Activated CD4-positive, alpha-beta T cell treated with anti-CD3 and anti-CD28 coated beads for 24 hours (primary cell): ENCODE measurements at places on chromosomes 6 and 20.

DNA sequence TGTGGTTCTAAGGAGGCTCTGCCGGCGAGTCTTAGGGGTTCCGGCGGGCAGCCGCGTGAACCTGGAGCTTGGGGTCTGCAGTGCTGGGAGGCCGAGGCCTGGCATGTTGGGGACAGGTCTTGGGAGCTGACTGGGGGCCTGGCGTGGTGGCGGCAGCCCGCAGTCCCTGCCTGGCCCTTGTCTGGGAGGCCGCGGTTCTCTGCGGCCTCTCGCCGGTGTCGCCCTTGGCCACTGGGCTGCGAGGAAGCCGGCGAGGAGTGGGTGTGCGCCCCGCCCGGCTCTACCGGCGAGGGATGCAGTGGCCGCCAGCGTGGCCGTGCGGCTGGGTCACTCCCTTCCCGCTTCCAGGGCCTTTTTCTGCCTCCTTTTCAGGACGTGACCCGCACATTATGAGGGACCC lies 36.3 kb downstream of the IGF2R start:
- DNase-seq, result no peak

- no peak for DNase-seq
Measured at GRCh38 chr6:7273709-7274108, 39.3 kb downstream of the SSR1 start.

DNA sequence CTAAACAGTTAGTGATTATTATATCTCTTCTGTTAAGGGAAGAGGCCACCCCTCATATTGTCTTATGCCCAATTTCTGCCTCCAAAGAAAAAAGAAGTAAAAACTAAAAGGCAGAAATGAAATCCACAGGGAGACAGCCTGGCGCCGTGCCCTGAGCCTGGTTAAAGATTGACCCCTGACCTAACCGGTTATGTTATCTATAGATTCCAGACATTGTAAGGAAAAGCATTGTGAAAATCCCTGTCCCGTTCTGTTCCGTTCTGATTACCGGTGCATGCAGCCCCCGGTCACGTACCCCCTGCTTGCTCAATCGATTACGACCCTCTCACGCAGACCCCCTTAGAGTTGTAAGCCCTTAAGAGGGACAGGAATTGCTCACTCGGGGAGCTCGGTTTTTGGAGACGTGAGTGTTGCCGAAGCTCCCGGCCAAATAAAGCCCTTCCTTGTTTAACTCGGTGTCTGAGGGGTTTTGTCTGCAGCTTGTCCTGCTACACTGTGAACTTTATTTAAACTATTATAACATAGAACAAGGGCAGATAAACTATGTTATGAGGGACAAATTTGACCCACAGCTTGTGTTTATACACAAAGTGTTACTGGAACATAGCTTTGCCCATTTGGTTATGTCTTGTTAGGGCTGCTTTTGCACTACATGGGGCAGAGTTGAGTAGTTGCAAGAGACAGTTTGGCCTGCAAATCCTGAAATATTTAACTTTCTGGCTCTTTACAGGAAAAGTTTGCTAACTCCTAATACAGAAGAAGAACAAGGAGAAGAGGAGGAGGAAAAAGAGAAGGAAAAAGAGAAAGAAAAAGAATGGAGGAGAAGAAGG lies 49.6 kb downstream of the CD24 start:
- DNase-seq, result no peak

- no peak for DNase-seq
Measured at GRCh38 chr6:85865420-85866369, 223.0 kb upstream of the SYNCRIP start.

DNA sequence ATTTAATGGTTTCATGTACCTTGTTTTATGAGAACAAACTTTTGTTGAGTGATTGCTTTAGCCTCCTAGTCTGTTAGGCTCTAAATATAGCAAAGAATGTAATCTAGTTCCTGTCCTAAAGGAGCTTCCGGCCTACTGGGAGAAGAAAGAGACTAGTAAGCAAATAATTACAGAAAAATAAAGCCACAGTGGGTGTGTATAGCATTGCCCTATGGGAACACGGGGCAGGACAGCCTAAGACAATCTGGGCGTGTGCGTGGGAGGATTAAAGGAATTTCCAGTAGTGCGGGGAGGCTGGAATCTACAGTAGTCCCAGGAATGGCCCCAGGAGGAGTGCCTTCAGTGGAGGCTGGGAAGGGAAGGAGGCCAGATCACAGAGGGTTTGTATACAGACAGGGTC lies 98.1 kb upstream of the AKAP12 start:
- no peak for DNase-seq

- DNase-seq, result no peak
Measured at GRCh38 chr20:37954626-37955025, 51.7 kb downstream of the VSTM2L start.

DNA sequence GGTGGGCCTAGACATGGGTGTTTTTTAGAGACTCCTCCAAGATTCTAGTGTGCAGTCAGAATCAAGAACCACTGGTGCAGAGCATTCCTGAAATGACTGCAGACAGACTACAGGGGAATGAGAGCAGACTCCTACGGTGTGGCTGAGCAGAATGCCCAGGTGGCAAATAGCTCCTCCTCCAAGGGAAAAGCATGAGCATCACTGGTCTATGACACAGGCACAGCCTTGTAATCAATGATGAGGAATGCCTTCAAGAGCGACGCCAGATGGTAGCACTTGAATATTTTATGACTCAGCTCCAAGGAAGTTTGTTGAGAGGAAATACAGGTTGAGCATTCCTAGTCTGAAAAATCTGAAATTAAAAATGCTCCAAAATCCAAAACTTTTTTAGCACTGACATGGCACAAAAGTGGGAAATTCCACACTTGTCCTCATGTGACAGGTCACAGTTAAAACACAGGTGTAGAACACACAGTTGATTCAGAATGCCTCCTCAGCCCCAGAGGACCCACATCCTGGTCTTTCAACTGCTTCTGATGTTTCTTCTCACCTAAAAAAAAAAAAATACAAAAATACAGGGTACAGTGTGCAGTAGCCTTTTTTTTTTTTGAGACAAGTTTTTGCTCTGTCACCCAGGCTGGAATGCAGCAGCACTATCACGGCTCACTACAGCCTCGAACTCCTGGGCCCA lies 10.6 kb upstream of the FAM8A1 start:
- DNase-seq, result no peak

- no peak for DNase-seq
Measured at GRCh38 chr20:7137395-7138151, 370.1 kb downstream of the BMP2 start.

GRCh38 chr6:112372226-112372806 lies 25.2 kb downstream of the RFPL4B start:
- DNase-seq, result no peak

GRCh38 chr6:125780540-125781313 lies 10.0 kb upstream of the NCOA7 start:
- DNase-seq, result no peak

- DNase-seq, result no peak
Measured at GRCh38 chr6:5464099-5464885, 203.0 kb downstream of the FARS2 start.

DNA sequence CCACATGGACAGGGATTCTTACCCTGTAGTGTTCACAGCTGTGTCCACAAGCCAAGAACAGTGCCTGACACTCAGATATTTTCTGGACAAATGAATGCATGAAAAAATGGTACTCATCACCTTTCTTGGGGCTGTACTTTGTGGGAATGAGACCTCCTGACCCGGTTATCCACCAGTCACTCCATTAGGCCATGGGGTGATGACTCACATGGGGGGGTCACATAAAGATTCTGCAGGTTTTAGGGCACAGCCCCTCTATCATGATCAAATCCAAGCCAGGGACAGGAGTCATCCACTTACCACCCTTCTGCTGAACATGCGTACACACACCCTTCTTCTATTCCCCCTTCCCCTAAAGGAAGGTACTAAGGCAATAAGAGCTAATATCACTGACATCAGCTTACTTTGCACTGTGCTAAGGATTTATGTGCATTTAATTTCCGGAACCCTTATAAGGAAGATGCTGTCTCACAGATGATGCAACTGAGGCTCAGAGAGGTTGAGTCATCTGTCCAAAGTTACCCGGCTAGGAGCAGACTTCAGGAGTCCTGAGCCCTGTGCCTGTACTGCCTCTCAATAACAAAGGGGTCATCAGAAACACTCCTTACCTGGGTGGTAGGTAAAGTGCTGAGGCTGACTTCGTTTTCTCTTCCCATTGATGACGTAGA lies 107.8 kb downstream of the NFATC2 start:
- DNase-seq, result no peak

- no peak for DNase-seq
Measured at GRCh38 chr6:16058929-16059345, 69.9 kb upstream of the MYLIP start.

DNA sequence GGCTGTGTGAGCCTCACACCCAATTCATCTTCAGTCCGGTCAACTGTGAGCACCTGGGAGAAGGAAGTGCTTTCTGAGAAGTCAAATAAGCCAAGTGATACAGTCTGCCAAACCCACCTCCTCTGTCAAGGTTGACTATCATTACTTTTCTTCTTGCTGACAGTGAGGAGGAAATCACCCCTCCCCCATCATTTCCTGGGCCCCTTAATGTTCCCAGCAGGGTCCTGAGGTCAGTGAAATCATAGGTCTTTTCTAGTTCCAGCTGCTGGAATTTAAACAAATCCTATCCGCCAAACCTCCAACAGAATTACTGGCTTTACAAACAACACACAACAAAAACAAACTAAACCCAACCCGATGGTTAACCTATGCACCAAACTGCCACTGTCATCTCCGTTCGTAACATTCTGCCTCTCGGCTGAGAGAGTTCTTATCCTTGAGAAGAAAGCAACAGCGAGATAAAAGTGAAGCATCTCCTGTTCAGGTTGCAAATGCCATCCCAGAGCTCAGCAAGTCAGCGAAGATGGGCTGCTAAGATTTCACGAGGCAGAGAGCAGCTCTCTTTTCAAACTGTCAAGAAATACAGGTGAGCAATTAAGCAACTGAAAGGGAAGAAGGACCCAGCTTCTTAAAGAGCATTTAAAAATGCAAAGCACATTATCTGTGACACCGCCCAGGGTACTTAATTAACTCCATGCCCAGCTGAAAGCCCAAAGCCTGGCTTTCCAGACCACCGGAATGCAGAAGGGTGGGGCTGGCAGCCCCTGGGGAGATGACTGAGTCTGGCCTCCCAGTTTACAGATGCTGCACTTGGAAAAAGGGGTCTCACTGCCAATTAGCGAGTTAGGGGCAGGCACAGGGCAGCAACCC lies 24.7 kb downstream of the GFOD1 start:
- DNase-seq, result no peak

GRCh38 chr6:11018225-11018624 lies 25.9 kb downstream of the ELOVL2 start:
- DNase-seq, result no peak

GRCh38 chr20:14959506-14960475 lies 622.4 kb upstream of the FLRT3 start:
- no peak for DNase-seq

GRCh38 chr20:6828794-6829423 lies 61.4 kb downstream of the BMP2 start:
- no peak for DNase-seq

GRCh38 chr6:127496471-127496870 lies 22.7 kb downstream of the MTCL3 start:
- DNase-seq, result no peak

- DNase-seq, result no peak
Measured at GRCh38 chr6:139522511-139523220, 148.2 kb upstream of the CITED2 start.

DNA sequence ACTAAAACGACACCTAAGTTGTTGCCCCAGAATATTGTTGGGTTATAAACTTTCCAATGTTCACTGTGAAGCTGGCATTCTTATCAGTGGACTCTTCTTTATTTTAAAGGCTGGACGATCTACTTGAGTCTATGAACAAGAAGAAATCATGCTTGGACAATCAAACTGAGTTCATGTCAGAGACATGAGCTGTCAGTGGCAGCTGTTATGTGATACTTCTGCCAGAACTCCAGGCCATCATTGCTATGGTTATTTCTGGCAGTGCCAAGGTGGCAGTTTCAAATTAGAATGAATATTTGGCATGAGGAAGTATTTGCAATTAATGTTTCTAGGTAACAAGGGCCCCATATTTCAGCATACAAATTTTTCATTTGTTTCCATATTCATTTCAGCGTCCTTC lies 417.3 kb downstream of the LMBRD1 start:
- no peak for DNase-seq

GRCh38 chr6:166768761-166769160 lies 141.7 kb upstream of the RPS6KA2 start:
- DNase-seq, result no peak

DNA sequence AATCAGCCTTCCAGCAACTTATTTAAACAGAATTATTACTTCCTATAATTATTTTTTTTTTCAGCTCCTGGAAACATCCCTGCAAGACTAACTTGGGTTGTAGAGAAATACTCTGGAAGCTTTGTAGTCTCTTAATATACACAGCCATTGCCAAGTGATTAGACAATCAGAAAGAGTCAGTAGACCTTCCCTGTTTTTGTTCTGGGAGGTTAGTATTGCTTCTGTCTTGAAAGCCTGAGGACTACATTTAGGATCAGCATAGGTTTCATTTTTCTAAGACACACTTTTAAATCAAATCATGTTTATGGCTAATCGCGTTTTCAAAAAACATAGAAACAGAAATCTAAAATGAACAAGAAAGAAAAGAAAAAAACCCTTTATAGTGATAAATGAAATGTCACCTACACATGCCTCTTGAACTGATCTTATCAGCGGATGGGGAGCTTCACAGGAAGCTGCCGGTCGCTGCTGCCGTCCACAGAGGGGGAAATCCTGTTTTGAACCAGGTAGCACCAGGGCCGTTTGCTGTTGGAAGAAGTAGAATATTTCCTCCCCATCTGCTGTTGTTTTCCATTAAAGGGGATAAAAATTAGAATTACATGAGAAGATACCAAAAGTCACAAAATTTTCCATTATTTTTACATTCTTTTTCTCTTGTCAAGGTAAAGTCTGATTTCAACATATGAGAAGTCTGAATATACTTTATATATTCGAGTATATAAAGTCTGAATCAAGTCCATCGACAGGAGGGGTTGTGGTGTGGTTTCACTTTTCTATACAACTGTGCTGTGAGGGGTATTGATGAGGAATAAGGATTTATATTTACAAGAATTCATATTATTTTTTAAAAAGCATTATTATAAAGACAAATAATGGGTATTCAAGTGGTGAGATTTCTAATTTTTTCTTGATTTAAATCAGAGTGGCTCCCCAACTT lies 94.6 kb downstream of the ARMC2 start:
- DNase-seq, result peak; percentile 29

DNA sequence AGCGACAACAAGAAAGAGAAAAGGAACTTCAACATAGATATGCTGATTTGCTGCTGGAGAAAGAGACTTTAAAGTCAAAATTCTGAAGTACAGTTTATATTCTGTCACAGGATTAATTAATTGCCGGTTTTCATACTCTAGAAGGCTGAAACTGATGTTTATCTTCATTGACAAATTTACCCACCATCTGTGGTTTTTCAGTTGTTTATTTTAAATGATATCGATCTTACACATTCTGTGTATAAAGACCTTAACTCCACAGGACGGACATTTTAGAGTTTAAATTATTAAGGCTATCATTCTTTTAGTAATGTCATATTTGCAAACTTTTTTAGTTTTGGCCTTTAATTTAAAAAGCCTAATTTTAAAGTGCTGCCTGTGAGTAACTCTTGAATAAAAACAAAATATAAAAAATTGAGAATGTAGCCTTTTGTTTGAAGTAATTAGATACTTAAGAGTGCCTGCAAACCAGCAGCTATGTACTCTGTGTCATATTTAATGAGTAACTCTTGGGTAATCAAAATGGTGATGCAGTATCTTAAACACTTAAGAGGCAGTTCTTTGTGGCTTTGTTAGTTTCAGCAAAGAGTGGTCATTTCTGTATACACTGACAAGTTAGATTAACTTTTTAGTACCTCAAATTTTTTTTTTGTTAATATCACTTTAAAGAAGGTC lies 59.3 kb downstream of the CDC5L start:
- DNase-seq, result no peak

GRCh38 chr6:125307964-125308615 lies 6.3 kb upstream of the HDDC2 start:
- DNase-seq, result no peak

GRCh38 chr6:90119618-90120017 lies 177.0 kb downstream of the BACH2 start:
- DNase-seq, result no peak
